ENCODE measurements at places on chromosomes 11 and 22. TPM values are rescaled to one million over a fixed set of nuclear protein-coding genes. Genes with fewer than 3 reads are reported as not detected.
A peak's percentile ranks its signal among the peaks of the same experiment; 100 is the strongest.

The FAM180B gene
- not detected for total RNA-seq

DNA sequence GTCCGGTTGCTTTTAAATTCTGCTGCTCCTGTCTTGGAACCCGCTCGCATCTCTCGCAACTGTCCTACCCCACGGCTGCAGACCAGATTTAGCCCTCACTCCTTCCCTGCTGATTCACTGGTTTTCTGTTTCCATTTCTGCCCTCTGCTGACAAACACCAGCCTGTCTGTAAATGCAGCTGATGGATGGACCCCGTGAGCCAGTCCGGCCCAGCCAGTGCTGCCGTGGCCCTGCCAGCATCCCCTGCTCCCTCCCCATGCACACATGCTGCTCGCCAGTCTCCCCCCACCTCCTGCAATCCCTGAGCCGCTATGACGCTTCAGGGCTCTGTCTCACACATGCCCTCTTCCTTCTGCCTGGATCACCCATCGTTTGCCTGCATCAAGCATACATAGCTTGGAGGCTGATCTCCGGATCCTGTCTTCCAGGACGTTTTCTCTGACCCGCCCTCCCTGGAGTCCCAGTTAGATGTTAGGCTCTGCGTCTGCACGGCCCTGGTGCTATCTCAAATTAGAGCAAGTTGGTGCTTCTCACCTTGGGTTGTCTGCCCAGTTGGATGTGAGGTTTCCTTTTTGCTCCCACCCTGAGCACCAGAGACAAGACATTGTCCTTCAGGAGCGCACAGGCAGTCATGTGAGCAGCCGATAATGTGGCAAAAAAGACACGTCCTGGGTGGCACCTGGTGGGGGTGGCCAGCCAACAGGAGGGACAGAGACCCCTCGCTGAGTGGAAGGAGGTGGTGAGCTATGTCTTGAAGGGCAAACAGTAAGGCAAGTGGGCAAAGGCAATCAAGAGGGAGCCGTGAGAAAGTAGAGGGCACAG is 4.3 kb upstream of the ACR start:
- peak; percentile 9 for DNase-seq

The KCNJ11 gene
- total RNA-seq, result 25.7 TPM

DNA sequence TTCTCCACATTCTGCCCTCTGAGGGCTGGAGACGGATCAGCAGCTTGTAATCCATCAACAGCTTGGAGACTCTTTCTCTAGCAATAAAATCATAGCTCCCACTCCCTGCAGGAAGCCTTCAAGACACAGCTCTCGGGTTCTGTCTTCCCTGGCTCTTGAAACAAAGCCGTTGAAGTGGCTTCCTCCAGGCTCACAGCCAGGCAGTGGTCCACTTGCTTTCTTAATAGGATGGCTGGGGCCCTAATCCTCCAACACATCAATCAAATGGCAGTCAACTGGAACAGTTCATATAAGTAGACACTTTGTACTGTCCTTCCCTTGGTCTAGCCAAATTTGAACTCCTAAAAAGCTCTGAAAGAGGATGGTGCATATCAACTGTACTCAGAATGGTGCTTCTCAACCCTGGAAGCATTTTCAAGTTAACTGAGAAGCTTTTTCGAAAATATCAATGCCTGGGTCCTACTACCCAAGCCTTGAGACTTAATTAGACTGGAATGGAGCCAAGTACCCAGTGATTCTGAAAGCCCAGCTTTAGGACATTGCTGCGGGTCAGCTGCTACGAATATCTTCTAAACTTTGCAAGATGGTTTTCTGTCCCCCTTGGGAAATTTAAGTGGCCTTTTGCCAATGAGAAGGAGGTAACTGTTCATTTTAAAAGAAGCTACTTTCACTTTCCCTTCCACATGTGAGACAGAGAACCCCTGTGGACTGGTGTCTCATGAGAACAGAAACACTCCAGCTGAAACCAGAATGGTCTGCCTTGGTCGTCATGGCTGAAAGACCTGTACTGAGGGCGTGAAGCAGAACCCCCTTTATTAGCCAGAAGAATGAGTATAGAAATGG is 74.7 kb downstream of the SC5D start:
- DNase-seq, result no peak

The GSTT2B gene
- total RNA-seq, result 14.3 TPM

GRCh38 chr11:67432655-67433349 is 4.5 kb downstream of the RPS6KB2 start:
- no peak for DNase-seq

DNA sequence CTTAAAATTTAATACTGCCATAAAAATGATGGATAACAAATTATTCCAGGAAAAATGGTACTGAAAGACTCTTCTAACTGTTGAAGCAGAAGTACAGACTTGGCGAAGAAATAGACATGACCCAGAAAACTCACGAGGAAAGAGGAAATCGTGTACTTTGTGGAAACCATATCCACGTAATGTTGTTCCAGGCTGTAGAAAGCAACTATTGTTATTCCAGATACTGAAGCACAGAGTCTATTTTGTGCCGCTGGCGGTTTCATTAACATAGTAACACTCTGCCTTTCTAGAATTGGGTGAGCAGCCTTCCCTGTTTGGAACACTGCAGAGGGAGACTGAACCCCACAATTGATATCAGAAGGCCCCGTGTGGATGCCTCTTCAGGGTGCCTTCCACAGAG is 310.6 kb downstream of the TBC1D22A start:
- DNase-seq, result no peak

The OR52N4 gene
- total RNA-seq, result not detected

The TECTA gene
- total RNA-seq, result 1.7 TPM

- peak; percentile 38 for DNase-seq
Observed at GRCh38 chr22:41636467-41636866, 15.4 kb downstream of the XRCC6 start.

DNA sequence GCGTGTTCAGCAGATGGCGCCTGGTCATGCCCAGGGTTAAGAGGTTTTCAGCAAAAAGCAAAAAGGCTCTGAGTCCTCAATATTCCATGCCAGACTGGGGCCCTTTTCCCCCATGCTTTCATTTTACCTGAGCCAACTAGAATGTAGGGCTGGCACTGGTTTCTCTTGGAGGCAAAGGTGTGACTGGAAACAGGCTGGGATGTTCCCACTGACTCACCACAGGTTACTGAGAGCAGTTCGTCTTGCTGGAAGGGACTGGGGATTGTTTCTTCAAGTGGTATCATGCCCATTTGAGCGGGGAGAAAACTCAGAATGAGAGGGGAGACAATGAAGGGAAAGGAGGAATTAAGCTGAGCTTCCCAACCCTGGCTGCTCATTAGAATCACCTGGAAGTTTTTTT is 243.9 kb downstream of the TENM4 start:
- no peak for DNase-seq

- no peak for DNase-seq
Observed at GRCh38 chr11:118846181-118846935, 37.3 kb upstream of the CXCR5 start.

DNA sequence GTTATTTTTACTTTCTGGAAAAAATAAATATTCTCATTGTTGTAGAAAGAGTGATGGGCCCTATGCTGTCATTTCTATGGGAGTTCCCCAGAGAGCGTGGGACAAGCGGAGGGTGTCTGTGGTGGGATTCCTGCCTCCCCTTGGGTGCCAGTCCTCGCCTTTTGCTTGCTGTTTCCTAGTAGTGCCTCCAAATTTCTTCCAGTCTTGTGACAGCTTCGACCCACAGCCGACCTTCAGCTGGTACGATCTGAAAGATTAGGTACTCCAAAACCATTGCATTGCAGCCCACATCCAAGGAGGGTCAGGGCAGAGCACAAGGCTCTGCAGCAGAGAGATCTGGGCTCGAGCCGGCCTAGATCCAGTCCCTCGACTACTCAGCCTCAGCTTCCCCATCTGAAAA is 58.9 kb upstream of the EMID1 start:
- no peak for DNase-seq

The KRTAP5-11 gene
- not detected for total RNA-seq

DNA sequence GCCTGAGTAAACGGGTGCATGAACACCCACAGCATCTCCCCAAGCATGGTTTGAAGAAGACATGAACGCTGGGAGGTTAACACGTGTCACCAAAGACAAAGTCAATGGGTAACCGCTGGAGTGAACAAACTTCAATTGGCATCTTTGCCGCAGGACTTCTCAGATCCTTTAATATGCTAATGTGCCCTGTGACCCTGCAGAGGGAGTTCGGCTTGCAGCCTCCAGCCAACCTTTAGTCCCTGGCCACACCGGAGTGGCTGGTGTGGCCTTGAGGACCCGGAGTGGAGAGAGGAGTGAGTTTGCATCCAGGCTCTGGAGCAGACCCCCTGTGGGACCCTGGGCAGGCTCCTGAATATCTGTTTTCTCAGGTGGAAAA is 57.0 kb downstream of the FLRT1 start:
- no peak for DNase-seq

DNA sequence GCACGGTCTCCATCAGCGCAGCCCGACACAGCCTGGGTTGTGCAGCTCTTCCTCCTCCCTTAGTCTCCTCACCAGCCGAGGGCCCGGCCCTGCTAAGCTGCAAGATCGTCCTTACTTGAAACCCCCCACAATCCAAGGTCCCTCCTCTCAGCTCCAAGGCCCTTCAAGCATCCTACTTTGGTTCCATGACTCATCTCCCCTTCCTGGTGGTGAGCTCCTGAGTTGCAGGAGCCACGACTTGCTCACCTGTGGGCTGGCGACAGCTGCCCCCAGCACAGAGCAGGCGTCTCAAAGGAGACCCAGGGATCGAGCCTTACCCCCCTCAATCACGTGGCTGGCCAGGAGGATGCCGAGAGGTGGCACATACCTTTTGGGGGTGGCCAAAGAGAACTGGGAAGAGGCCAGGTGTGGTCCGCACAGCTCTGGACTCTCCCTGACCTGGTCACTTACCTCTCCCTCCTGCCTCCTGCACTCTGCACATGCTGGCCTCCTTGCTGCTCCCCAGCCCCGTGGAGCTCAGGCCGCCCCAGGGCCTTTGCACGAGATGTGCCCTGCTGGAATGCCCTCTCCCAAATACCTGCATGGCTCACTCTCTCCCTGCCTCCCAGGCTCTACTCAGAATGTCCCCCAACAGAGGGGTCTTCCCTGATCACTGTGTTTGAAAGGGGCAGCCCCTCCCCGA is 35.2 kb upstream of the FADD start:
- no peak for DNase-seq

- DNase-seq, result no peak
Observed at GRCh38 chr11:125468852-125469251, 27.2 kb downstream of the FEZ1 start.

DNA sequence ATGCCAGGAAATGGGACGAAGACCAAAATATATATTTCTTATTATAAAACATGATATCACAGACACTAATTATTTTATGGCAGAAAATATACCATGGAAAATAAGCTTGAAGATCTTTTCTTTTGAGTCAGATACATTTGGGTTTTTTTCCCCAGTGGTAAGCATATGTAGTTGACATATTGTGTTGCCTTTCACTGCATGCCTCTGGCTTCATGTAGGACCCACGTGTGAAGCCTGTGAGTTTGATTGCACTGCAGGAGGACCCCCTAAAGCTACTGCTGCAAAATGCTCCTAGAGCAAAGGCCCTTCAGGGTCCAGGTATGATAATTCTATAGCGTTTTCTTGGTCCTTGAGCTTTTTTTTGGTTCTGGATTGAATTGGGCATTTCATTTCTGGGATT is 190.7 kb upstream of the KIRREL3 start:
- DNase-seq, result no peak

- DNase-seq, result no peak
Observed at GRCh38 chr11:108221911-108222573, 396 bp downstream of the NPAT start.

The MTCH2 gene
- 124 TPM for total RNA-seq

The NOX4 gene
- total RNA-seq, result 1.5 TPM

The SREBF2 gene
- total RNA-seq, result 90.6 TPM

DNA sequence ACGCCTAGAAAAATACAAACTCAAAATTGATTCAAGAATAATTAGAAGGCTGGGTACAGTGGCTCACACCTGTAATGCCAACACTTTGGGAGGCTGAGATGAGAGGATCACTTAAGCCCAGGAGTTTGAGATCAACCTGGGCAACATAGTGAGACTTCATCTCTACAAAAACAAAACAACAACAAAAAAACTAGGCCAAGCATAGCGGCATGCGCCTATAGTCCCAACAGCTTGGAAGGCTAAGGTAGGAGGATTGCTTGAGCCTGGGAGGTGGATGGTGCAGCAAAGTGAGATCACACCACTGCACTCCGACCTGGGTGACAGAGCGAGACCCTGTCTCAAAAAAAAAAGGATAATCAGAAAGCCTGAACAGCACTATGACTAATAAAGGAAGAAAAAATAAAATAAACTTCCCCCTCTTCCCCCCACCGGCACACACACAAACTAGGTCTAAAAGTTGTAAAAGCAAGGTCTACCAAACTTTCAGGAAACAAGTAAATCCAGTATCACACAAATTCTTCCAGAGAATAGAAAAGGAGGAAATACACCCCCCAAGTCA is 35.8 kb downstream of the RRAS2 start:
- DNase-seq, result no peak

- DNase-seq, result peak; percentile 40
Observed at GRCh38 chr11:18721561-18722292, 4.3 kb downstream of the IGSF22 start.

The POU2F3 gene
- total RNA-seq, result not detected

GRCh38 chr11:13140028-13140870 is 131.1 kb downstream of the RASSF10 start:
- no peak for DNase-seq

DNA sequence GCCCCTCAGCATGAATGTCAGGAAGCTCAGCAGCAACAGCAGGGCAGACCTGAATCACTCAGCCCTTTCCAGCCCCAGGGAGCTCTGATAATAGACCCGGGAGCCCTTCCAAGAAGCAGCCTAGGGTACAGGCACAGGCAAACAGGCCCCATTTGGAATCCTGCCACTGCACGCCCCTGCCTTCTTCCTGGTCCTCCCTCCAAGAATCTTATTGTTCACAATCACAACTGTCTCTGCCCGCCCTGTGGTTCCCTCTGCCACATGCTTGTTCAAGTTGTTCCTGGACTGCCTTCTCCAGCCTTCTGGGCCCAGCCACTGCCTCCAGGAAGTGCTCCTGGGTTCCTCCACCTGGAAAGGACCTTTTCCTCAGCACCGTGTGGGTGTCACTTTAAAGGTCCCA is 54.6 kb downstream of the LRRC32 start:
- peak; percentile 86 for DNase-seq

DNA sequence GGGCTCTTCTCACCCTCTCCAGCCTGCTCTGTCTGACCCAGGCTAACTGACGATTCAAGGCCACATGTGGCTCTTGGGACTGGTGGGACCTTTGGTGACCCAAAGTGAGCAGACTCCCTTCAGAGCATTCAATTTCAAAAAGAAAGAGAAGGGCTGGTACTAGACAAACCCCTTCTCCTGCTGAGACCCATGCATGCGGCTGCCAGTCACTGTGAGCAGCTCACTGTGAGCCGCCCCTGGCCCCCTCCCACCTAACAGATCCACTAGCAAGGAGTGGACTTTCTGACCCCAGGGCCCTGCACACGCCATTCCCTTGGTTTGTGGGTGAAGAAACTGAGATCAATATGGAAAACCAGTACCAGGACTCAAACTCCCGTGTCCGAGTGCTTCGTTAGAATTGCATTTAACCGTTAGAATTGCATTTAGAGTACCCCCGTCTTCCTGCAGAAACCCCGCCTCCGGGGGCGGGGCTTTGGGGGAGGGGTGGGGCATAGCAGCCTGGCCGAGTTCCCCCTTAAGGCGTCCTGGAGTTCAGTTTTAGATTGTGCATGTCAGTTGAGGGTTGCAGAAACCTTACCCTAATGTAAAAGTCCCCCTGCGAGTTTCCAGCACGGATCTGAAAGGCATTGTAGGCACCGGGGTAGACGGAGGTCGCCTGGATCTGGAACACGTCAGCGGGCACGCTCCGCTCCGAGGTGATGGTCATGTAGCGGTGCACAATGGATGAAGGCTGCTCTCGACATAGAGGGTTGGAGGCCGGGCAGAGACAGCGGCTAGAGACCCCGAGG is 5.1 kb downstream of the EFEMP2 start:
- DNase-seq, result no peak

All from heart right ventricle (tissue), 16 donors.